ENCODE measurements at places on chromosomes 3 and 15.

DNA sequence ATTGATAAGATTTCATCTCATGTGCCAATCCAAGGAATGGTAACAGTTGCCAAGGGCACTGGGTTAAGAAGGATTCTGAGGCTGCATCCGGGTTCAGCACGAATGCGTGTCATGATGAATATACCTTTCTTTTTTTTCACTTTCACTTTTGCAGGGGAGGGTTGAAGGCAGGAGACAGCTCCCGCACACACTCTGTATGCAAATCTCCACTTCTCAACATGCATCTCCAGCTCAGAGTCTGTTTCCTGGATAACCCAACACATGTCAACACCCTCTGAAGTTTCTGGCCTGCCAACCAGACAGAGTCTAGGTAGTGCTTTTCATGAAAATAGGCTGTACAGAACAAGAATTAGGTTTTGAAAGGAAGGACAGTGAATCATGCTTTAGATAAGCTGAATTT is 21.6 kb downstream of the B4GALT4 start:
- DNase-seq = peak; percentile 64

- DNase-seq = peak; percentile 61
Measured at GRCh38 chr15:66472176-66472999, 25.2 kb downstream of the SNAPC5 start.

GRCh38 chr3:188581365-188581764 is 427.4 kb downstream of the LPP start:
- DNase-seq = no peak

GRCh38 chr3:44355362-44356033 is 16.9 kb downstream of the TCAIM start:
- DNase-seq = no peak
